ENCODE measurements at places on chromosomes 12 and 14.

GRCh38 chr12:108190529-108190928 is 61.4 kb downstream of the WSCD2 start:
- DNase-seq, result no peak

GRCh38 chr12:30980955-30981662 is 54.6 kb downstream of the TSPAN11 start:
- DNase-seq, result no peak

DNA sequence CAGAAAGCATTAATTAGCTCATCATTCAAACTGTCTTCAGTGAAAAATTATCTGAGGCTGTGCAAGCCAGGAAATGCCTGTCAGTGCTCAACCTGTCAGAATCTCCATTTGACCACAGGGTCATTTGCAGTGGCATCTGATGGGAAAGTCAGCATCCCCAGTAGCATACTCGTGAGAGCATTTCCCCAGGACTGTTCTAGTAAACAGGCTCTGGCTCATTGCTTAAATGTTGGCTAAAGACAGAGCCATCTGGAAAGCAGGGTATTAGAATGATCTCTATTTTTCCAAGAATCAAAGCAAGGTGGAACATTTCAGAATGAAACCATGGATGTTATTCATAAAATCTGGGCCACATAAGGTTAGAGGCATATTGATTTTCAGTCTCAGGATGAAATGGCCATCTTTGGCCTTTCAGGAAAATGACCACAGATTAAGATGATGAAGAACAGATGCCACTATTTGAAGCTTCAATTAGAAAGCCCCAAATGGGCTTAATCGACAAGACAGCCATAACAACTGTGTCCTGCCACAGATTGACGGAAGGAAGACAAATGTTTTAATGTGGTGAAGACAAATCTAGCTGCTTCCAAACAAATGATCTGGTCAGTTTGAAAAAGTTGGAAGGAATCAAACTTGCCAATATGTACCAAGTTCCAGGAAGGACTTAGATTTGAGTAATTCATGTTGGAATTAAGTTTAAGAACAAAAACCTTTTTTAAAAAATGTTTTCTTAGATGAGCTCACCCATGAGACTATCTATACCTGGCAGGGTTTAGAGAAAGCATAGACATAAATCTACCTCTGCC is 94.0 kb upstream of the FAR2 start:
- no peak for DNase-seq

GRCh38 chr12:8446642-8447547 is 8.9 kb upstream of the CLEC6A start:
- no peak for DNase-seq

- no peak for DNase-seq
These were observed 1067.3 kb downstream of the FLRT2 start for GRCh38 chr14:86597279-86597678.

- DNase-seq, result peak; percentile 17
These were observed 3.4 kb downstream of the PLEKHG3 start for GRCh38 chr14:64707661-64708060.
